ENCODE measurements at places on chromosomes 2 and 18. TPM values are rescaled to one million over a fixed set of nuclear protein-coding genes. Genes with fewer than 3 reads are reported as not detected.

GRCh38 chr2:64586054-64586453 lies 61.9 kb downstream of the AFTPH start:
- no peak for DNase-seq

DNA sequence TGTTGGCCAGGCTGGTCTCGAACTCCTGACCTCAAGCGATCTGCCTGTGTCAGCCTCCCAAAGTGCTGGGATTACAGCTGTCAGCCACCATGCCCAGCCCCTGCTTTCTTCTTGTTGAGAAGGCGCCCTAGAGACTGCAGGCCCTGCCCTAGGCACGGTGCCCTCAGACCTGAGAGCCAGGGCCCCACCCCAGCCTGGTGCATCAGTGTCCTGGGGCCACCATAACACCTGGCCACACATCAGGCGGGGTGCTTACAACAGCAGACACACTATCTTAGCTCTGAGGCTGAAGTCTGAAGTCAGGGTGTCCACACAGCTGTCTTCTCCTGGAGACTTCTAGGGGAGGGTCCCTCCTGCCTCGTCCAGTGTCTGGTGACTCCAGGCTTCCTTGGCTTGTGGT lies 120.6 kb downstream of the NDUFA10 start:
- DNase-seq, result no peak

GRCh38 chr2:18402-19271 lies 27.7 kb downstream of the FAM110C start:
- DNase-seq, result no peak

DNA sequence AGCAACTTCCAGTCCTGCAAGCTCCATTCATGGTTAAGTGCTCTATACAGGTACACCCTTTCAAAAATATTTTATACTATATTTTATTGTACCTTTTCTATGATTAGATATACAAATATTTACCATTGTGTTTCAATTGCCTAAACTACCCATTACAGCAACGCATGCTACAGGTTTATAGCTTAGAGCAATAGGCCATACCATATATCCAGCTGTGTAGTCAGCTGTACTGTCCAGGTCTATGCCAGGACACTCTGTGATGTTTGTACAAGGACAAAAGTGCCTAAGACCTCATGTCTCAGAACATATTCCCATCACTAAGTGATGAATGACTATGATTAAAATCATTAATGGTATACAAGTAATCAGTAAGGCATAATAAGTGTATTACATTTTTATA lies 368.7 kb downstream of the CMPK2 start:
- DNase-seq, result no peak

GRCh38 chr2:205484764-205485163 lies 197.5 kb upstream of the NRP2 start:
- no peak for DNase-seq

Gene TEKT4
- not detected for polyA plus RNA-seq

Gene PIEZO2
- 19.0 TPM for polyA plus RNA-seq

Gene PSD4
- 1.6 TPM for polyA plus RNA-seq

Gene FEV
- 0.58 TPM for polyA plus RNA-seq
